ENCODE measurements at places on chromosomes 6 and 20. TPM values are rescaled to one million over a fixed set of nuclear protein-coding genes. Genes with fewer than 3 reads are reported as not detected.

The REM1 gene
- not detected for total RNA-seq

DNA sequence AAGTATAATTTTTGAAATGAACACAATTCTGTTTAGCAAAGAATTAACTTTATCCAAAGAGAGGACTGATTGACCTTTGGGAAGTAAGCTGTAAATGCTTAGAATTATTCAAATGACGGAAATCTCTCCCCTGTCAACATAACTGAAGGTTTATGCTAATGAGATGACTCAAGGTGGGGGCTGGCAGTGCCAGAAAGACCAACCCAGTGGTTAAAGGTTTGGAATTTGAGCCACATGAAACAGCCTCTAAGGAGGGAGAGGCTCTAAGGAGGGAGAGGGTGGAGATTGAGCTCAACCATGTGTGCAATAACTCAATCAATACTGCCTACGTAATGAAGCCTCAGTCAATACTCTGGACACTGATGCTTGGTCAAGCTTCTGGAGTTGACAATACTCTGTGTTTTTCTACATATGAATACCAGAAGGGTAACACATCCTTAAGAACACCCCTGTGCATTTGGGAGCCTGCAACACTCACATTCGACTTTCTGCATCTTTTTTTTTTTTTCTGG is 123.4 kb upstream of the TENT5A start:
- DNase-seq: peak; percentile 92

The RAET1E gene
- total RNA-seq: 1.5 TPM

GRCh38 chr6:56419191-56419590 is 171.8 kb upstream of the COL21A1 start:
- DNase-seq: no peak

The GSTA4 gene
- 26.2 TPM for total RNA-seq

The COX7A2 gene
- 839 TPM for total RNA-seq

GRCh38 chr6:156949376-156949775 is 172.2 kb downstream of the ARID1B start:
- peak; percentile 90 for DNase-seq

- no peak for DNase-seq
Measured at GRCh38 chr6:75344455-75344854, 59.9 kb upstream of the TMEM30A start.

DNA sequence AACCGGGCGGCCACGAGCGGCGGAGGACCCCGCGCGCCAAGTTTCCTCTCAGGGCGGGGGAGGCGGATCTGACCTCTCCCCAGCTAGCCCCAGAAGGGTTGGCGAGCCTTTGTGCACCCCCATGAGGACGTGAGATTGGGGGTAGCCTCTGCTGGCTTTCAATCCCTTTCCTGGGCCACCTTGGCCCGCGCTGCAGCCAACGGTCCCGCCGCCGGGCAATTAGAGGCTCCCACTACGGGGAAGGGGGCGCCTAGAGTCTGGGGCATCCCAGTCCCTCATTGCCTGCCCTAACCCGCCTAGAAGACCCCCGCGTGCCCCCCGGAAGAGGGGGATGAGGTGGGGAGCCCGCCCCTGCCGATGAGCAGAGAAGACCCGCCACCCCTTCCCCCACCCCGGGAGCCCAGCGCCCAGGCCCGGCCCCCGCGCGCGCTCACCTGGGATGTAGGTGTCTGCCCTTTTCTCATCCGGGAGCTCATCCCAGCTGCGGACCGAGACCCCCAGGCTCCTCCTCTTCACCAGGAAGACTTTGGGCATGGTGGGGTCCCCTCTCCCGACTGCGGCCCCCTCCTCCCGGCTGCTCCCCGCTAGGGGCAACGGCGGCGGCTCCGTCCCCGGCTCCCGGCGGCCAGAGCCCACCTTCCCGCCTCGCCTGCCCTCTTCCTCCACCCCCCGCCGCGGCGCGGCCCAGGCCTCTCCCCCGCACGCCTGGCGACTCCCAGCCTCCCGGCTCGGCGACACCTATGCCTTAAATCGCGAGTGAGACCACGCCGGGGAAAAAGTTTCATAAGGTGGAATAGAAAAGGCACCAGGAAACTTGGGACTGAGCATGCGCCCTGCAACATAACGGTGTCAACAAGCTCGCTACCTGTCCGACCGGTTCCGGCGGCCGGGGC is at the start of gene OVOL2:
OVOL2 (minus strand) TSS at position 816 of the 893 bp plus-strand sequence; CDS start at position 534, 282 bp downstream.
- peak; percentile 31 for DNase-seq

The CFB gene
- total RNA-seq: 7.8 TPM

DNA sequence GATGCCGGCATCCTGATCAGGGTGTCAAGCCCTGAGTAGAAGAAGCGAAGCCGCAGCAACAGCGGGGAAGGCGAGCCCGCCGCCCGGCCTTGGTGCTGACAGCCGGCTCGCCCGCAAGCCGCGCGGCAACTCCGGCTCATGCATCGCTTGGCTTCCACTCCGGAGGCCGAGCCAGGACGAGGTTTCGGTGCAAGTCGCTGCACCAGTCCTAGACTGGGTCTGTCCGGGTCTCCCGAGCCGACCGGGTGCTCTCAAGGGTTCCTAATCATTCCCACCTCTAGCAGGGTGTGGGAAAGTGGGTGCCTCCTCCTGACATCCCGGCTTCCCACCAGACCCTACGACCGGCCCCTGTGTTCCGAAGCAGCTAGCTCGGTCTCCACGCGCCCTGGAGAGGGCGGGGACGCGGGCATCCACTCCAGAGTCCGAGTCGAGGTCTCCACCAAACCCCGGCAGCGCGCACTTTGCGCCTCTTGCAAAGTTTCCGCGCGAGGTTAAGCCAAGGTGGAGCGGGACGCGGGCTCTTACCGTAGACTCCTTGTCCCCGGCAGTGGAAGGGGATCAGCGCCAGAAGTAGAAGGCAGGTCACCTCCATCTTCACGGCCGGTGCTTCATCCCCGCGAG is 1.4 kb downstream of the MDGA1 start:
- DNase-seq: peak; percentile 66

- peak; percentile 3 for DNase-seq
Measured at GRCh38 chr6:118902726-118903125, 8.8 kb downstream of the ASF1A start.

DNA sequence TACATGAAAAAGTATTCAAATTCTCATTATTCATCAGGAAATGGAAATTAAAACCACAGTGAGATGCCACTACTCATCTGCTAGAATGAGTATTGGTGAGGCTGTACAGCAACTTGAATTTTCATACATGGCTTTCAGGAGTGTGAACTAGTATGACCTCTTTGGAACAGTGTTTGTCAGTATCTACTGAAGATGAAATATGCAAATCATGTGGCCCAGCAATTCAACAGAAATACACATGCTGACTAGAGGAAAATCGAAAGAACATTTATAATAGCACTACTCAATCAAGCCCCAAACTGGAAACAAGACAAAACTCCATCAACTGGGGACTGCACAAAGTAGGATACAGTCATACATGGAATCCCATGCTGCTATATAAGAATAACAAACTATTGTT is 102.2 kb downstream of the DCDC2 start:
- DNase-seq: no peak

GRCh38 chr6:101458826-101459225 is 65.3 kb downstream of the GRIK2 start:
- DNase-seq: no peak

The VARS1 gene
- total RNA-seq: 51.2 TPM

DNA sequence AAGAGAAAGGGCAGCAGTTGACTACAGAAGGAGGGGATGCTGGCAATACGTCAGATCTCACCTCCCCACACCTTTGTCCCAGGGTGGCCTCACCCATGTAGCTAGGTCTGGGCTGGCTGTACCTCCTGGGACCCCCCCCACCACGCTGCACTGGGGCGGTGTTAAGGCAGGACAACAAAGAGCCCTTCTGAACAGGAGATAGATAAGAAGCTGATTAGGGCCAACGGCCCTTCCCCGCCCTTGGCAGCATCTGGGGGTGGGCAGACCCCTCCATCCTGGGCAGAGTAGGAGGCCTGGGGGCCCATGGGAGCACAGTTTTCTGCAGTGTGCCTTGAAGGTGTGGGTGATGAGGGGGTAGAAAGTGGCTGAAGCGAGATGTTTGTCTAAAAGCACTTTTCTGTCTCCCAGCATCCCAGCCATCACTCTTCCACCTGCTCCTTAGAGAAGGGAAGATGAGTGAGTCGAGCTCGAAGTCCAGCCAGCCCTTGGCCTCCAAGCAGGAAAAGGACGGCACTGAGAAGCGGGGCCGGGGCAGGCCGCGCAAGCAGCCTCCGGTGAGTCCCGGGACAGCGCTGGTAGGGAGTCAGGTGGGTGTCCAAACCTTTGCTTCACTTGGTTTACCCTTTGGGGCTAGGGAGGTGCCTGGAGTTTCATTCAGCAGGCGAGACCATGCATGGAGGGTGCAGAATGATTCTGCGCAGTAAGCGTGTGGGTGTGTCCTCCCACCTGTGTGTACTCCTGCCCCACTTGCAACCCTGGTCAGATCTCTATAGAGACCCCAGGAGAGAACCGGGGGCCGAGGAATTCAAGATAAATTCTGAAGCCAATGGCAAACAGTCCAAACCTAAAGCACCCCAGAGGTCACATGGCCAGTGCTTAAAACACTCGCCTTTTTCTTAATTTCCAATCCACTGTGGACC is 3.9 kb downstream of the HMGA1 start:
- no peak for DNase-seq

The PRSS16 gene
- 5.4 TPM for total RNA-seq

DNA sequence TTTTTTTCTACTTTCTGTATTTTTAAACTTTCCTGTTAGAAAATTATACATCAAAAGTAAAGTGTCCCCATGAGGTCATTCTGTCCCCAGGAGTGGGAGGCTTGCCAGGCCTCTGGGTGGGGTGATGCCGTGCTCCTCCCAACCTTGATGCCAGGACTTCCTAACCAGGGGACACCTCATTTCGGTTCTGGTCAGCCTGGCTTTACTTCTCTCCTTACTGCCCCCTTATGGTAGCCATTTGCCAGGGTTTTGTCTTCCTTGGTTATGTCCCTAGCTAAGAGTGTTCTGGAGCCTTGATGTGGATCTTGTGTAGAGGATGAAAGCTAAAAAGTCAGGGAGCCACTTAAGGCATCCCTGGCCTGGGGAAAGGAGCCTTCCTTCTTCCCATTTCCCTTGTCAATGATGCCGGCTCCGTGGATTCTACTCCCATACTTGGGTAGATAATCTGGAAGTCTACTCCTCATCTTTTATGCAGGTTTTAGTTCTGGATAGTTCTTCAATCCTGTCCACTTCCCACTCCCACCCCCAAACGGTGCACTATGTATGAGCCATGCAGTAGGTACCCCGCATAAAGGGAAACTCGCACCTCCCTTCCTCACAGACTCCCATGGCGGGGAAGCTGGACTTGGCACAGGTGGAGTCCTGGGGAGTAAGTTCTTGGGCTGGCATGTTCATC is 164.1 kb upstream of the SALL4 start:
- peak; percentile 86 for DNase-seq

DNA sequence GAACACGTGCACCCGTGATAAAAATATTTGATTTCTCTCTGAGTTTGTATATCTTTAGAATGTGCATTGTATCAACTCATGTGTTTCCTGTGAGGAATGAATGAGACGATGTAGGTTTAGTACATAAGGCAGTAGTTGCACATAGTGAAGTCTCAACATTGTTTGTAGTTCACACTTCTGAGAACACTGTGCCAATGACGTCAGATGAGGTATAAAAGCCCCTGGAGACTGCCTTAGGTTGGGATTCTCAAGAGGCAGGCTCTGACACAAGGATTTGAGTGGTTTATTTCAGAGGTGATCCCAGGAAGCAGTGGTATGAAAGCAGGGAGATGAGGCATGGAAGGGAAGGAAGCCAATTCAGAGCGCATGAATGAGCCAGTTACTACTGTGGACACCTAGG is 2.6 kb upstream of the NKAIN2 start:
- DNase-seq: no peak

DNA sequence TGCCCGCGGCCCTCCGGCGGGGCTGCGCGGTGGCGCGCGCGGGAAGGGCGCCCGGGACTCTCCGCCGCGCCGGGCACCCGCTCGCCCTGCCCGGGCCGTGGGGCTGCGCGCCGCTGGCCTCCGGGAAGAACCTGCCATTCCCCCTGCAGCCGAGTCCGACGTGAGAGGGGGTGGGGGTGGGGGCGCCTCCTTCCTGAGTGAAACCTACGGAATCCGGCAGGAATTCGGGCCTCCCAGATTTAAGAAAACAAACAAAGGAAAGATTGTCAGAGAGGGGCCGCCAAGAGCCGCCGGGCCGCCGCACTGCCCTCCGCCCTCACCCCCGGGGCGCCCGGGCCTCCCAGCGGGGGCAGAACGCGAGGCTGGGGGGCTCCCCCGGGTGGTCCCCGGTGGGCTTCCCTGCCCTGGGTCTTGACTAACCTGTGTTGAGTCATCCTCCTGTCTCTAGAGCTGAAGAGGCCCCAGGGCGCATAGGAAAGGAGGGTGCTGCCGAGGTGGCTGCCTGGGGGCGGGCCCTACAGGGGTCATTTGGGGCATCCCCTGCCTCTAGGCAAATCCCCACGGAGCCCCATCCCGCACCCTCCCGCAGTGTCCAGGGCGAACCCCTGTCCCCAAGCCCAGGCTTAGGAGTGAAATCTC is 42.2 kb upstream of the FOXP4 start:
- peak; percentile 76 for DNase-seq

The DNMT3B gene
- total RNA-seq: 7.1 TPM

- peak; percentile 91 for DNase-seq
Measured at GRCh38 chr20:40689100-40689942, at the start of gene MAFB. TSS of gene MAFB (minus strand) at chr20:40689236. CDS start at chr20:40688850, 386 bp downstream.

The TPD52L1 gene
- 74.4 TPM for total RNA-seq

DNA sequence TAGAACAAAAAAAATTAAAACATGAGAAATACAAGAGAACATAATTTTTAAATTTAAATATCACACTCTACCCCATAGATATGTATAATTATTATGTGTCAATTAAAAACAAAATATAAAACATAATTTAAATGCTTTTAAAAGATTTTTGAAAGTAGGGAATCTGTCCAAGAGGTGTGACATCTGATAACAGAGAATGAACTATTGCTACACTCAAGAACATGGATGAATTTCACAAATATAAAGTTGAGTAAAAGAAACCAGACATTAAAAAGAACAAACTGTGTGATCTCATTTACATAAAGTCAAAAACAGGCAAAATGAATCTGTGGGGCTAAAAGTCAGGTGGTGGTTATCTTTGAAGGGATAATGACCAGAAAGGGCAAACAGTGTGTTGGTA is 106.5 kb upstream of the COL21A1 start:
- no peak for DNase-seq

The NFYA gene
- total RNA-seq: 9.4 TPM

DNA sequence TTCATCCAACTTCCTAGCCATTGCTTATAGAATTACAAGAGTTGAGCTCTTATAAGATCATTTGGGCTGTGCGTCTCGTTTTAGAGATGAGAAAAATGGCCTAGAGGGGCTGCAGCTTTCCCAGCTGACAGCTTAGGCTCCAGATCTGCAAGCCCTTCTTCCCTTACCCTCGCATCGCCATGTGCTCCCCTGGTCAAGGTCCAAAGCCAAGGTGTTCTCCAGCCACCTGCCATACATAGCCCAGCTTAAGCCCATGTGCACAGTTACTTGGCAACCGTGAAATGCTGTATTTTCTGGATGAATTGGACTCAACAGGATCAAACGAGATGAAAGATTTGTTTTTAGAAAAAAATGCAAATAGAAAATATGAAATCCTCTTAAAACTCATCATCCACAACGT is 7.9 kb downstream of the MAP3K4 start:
- DNase-seq: no peak

The TFAP2C gene
- 7.5 TPM for total RNA-seq
